ENCODE measurements at places on chromosomes 7 and 10.

- DNase-seq, result no peak
Observed at GRCh38 chr7:112581529-112581928, 100.7 kb downstream of the LSMEM1 start.

DNA sequence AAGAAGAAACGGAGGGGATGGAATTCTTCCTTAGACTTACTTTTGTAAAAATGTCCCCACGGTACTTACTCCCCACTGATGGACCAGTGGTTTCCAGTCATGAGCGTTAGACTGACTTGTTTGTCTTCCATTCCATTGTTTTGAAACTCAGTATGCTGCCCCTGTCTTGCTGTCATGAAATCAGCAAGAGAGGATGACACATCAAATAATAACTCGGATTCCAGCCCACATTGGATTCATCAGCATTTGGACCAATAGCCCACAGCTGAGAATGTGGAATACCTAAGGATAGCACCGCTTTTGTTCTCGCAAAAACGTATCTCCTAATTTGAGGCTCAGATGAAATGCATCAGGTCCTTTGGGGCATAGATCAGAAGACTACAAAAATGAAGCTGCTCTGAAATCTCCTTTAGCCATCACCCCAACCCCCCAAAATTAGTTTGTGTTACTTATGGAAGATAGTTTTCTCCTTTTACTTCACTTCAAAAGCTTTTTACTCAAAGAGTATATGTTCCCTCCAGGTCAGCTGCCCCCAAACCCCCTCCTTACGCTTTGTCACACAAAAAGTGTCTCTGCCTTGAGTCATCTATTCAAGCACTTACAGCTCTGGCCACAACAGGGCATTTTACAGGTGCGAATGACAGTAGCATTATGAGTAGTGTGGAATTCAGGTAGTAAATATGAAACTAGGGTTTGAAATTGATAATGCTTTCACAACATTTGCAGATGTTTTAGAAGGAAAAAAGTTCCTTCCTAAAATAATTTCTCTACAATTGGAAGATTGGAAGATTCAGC, 158.7 kb upstream of the LANCL2 start:
- DNase-seq, result no peak

GRCh38 chr10:61779950-61780659, 117.4 kb downstream of the CABCOCO1 start:
- peak; percentile 18 for DNase-seq

DNA sequence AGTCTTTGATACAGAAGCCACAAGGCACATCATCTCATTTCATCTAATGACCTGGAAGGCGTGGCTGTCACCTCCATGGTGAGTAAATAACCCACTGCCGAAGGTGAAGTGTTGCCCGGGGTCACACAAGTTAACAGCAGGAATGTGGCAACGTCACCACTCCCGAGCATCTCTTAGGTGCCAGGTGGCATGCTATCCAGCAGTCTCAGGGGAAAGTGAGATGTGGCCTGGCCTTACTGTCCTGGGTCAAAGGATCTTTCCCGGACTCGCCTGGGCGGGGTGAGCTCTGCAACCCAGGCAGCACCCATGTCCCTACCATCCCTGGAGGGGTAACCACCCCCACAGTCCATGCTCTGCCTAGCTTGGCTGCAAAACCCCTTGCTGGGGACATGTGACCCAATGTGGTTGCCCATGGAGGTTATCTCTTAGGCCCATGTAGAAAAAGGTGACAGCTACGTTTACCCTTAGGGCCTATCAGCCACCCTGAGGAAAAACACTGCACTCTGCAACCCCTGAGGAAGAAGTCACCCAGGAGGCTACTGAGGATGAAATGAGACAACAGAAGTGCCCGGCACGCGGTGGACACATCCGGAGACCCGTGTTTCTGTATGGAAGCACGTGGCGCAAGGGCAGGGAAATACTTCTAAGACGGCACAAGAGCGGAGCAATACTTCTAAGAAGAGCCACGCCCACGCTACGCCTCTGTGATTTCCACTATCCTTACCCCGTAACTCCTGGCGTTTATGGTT, 52.0 kb downstream of the BAIAP2L1 start:
- DNase-seq, result no peak

GRCh38 chr7:103071000-103071399, 3.6 kb downstream of the FBXL13 start:
- no peak for DNase-seq

- no peak for DNase-seq
Observed at GRCh38 chr10:104875561-104875960, 234.5 kb downstream of the SORCS3 start.

GRCh38 chr7:70712942-70713341, 419.0 kb upstream of the GALNT17 start:
- DNase-seq, result no peak

GRCh38 chr10:65571011-65571570, 1354.7 kb upstream of the LRRTM3 start:
- DNase-seq, result no peak

DNA sequence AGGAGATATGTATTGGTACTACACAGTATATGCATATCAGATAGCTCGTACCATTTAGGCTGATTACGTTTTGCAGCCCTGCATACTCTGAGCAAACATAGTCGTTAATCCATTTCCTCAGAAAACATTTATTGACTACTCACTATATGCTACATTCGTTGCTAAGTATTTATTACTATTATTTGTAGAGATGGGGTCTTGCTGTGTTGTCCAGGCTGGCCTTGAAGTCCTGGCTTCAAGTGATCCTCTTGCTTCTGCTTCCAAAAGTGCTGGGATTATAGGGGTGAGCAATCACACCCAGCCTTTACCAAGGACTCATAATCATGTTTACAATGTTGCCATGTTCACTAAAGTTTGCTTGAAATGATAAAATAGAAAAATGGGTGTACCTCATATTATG, 174.7 kb downstream of the ARL4A start:
- DNase-seq, result no peak

DNA sequence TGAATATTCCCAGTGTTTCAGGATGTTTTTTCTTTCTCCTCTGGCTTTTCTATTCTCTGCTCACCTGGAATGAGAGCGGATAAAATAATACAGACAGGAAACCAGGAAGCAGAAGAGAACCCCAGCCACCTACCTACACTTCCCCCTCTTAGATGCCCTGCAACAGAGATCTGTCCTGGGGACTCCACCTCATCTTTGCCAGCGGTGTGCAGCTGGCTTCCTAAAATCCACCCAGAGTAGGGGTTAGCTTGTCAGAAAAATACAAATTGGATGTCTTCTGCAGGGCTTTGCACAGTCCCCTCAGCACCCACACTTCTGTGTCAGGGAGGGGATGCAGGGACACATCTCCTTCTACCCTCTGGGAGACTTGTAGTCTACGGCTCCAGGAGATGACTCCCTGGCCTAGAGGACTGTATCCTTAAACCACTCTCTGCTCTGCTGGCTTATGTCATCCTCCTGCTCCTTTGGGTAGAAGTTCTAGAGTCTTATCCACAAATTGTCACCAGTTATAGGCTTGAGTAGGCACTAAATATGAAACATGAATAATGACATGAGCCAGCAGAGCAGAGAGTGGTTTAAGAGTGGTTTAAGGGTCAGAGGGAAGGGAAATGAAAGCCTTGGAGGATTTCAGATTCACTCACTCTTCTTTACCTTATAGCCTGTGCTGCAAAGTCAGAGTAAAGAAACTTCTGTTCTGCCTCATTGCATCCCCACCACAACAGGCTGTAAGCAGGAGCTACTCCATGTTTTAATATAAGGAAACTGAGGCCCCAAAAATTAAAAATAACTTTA, 749.4 kb downstream of the AUTS2 start:
- DNase-seq, result no peak

DNA sequence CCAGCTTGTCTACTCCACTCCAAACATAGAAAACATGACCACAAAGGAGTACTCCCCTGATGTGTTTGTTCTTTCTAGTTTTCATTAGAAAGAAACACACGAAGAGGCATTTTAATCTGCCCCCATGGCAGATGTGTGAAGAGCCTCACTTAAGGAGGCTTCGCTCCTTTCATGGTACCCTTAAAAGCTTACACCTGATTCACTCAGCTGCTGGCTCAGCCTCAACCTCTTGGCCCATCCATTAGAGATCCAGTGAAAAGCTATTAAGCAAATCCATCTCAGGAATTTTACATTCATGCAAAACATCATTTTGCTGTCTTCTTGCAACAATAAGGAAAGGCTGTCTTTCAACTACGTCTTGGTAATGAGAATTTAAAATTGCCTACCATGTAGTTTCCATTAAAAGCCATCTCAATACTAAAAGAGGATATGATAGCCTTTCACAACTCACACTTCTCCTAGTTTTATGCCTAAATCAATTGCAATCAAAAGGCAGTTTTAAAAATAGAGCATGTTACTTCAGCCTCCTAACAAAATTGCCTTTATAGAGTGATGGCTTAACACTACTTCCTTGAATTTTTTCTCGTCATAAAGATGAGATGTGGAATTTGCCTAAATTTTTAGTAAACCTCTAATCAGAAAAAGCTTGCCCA, 22.7 kb downstream of the MACC1 start:
- DNase-seq, result no peak
